Globus pallidus (tissue), 1 donor: ENCODE measurements at places on chromosomes 11 and 22.
A peak's percentile ranks its signal among the peaks of the same experiment; 100 is the strongest.

- DNase-seq: peak; percentile 23
Measured at GRCh38 chr22:49521787-49522224, 305.9 kb downstream of the BRD1 start.

- no peak for DNase-seq
Measured at GRCh38 chr11:132075447-132075846, 705.0 kb downstream of the NTM start.

GRCh38 chr11:30960387-30960992 is 374.3 kb upstream of the MPPED2 start:
- DNase-seq: peak; percentile 11

DNA sequence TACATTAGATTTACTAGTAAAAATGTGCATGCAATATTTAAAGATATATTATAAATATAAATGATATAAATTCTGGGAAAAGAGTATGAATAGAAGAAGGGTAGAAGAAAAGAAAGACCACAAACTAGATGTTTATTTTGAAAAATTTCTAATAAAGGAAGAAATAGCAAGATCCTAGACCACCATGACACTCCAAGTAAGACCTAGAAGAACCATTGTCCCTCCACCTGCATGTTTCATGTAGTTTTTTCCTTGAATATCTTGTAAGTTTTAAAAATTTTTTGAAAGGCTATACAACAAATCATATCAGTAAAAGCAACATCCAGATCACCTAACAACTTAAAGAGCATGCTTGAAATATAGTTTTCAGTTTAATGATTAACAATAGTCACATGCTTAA is 46.8 kb downstream of the ARHGAP32 start:
- DNase-seq: no peak

GRCh38 chr22:45210991-45211390 is 29.7 kb downstream of the KIAA0930 start:
- no peak for DNase-seq

DNA sequence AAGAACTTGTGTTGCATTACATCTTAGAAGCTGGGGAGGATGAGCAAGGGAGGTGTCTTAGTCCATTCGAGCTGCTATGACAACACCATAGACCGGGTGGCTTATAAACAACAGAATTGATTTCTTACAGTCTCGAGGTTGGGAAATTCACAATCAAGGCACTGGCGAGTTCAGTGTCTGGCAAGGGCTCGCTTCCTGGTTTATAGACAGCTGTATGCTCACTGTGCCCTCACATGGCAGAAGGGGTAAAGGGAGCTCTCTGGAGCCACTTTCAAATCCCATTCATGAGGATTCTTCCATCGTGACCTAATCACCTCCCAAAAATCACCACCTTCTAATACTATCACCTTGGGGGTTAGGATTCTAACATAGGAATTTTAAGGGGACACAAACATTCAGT is 150.0 kb upstream of the NECTIN1 start:
- peak; percentile 59 for DNase-seq

DNA sequence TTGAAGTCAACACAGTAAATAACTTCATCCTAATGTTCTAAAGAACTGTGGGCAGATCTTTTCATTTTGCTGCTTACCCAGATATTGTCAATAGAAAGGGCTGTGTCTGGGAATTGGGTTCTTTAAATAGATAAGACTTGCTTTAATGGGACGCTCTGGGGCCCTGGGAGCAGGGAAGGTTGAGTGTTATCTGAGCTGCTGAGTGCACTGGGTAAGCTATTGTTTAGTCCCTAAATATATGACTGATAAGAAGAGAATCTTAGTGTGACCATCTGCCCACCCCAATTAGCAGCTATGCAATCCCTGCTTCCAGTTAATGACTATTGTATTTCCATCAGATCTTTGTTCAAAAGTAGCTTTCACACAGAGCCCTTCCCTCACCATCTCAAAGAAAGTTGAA is 44.4 kb downstream of the ARHGAP42 start:
- DNase-seq: no peak

DNA sequence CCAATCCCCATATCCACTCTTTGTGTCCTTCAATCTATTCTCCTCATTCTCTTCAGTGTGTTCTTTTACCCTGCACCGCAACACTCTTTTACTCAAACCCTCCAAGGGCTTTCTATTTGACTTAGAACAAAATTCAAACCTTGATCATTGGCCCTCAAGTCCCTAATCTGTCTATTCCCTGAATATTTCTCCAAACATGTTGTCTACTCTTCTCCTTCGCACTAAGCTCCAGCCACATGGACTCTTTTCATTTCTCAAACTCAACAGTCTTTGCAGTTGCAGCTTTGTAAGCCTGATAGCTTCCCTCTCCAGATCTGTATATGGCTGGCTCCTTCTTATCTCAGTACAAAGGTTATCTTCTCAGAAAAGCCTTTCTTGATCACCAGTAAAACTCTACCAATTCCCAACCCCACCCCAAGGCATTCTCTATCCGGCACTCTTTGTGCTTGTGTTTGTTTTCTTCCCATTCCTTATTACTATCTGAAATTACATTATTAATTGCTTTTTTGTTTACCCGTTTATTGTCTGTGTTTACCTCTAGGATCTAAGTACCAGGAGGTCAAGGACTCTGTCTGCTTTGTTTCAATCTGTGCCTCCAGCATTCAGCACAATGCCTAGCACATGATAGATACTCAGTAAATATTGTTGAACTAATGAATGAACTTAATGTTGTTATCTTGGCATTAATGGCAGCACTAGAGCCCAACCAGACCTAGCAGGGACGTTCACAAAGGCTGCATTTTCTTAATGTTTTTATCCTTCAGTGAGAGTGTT is 147.4 kb downstream of the BBOX1 start:
- DNase-seq: no peak

GRCh38 chr11:76841923-76842452 is 18.7 kb upstream of the ACER3 start:
- no peak for DNase-seq

DNA sequence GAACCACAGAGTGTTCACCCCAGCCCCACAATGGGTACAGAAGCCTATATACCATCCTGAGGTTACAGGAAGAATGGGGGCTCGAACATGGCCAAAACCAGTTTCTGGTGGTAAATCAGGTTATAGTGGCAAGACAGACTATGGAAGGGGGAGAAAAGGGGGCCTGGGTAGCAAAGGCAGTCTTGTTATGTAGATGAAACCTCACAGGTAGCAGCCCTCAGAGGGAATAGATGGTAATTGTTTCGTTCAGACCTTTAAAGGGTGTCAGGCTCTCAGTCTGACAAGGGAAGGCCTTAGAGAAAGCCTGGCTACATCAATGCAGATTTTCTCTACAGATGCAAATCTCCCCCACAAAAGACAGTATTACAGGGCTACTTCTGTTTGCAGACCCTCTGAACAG is 3.4 kb downstream of the CAPN1 start:
- no peak for DNase-seq
